HS-5 (cell line): ENCODE measurements at places on chromosomes 2 and 18.

DNA sequence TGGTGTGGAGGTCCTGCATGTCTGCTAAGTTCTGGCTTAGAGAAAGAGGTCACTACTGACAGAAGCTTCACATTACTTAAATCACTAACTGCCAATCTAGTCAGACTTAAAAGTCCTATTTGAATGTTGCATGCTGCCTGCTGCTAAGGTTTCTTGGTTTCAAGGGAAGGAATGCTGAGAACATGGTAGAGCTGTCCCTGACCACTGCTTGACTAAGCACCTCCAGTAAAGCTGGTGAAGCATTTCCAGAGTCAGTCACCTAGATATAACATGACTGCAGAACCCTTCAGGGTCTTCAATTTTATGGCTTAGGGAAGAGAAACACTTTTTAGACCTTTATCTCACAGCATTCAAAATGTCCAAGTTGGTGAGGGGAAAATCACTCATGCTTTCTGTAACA, 2178.3 kb upstream of the PIK3C3 start:
- no peak for DNase-seq

- no peak for DNase-seq
Observed at GRCh38 chr2:85439025-85439472, 20.5 kb downstream of the SH2D6 start.

GRCh38 chr2:72895759-72896281, 8.6 kb downstream of the SPR start:
- no peak for DNase-seq

- DNase-seq = no peak
Observed at GRCh38 chr2:85511008-85511811, 27.8 kb upstream of the MAT2A start.

- no peak for DNase-seq
Observed at GRCh38 chr2:70024284-70024683, 62.9 kb upstream of the ASPRV1 start.

- DNase-seq = no peak
Observed at GRCh38 chr2:160911258-160911657, 249.0 kb upstream of the TANK start.

- DNase-seq = no peak
Observed at GRCh38 chr2:106059416-106060065, 134.6 kb downstream of the UXS1 start.

DNA sequence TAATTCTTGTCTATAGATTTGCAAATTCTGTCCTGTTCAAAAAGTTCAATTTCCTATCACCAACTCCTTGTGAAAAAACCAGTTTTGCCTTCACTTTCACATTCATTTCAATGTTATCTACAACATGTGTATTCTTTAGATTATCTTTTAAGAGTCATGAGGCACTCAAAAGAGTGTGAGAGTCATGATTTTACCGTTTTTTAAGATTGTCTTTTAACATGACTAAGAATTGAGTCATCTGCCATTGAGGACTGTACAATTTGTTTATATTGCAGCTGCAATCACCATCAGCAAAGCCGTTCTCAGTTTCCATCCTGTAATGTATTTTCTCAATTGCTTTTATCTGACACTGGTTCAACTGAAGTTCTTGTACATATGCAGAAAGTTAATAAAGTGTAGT, 275.8 kb downstream of the LNPK start:
- peak; percentile 78 for DNase-seq
